ENCODE measurements at places on chromosomes 7 and 10.

DNA sequence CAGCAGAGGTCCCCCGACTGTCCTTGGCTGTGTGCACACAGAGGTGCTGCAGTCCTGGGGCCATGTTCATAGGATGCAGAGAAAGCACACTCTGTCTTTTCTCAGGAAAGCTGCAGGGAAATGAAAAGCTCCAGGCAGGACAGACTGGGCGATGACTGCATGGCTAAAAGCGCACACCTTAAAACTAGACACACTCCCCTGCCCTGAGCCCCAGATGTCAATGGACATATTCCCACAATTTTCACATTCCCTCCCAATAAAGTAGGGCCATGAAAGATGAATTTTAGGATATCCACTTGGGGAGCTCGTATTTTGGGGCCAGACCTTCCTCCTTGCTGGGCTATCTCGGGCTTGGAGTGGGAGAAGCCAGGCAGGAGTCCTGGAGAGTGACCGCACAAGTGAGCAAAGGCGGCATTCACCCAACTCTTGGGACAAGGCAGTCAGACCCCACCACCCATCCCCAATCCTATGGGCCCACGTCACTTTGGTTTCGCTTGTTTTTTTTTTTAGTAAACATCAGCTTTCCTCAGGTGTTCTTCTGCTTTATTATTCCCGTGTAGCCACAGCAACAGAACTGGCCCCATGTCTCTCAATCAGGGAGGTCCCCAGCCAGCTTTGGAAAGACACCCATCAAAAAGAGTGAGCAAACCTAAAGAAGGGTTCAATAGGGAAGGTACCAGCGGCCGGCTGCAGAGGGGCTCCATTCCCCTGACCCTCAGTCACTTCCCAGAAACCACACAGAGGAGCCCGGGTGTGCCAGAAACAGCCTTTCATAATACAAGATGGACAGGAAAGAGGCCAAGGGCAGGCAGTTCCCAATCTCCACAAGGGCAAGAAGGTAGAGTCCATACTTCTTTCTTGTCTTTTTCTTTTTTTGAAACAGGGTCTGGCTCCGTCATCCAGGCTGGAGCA is 12.7 kb downstream of the GPRIN2 start:
- DNase-seq, result no peak

DNA sequence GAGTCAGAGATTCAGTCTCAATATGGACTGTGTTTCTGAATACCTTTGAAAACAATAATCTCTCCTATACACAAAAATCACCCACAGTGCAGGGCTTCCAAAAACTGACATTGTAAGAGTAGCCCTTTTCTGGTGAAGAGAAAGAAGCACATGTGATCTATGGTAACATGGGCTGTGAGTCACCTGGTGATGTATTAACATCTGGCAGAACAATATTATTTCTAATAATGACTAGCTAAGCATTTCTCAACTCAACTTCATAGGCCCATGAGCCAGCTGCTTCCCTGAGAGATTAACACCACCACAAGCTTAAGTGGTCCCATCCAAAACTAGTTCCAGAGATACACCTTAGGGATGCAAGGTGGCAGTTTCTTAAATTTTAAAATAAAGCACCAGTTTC is 331.0 kb upstream of the NRP1 start:
- no peak for DNase-seq

DNA sequence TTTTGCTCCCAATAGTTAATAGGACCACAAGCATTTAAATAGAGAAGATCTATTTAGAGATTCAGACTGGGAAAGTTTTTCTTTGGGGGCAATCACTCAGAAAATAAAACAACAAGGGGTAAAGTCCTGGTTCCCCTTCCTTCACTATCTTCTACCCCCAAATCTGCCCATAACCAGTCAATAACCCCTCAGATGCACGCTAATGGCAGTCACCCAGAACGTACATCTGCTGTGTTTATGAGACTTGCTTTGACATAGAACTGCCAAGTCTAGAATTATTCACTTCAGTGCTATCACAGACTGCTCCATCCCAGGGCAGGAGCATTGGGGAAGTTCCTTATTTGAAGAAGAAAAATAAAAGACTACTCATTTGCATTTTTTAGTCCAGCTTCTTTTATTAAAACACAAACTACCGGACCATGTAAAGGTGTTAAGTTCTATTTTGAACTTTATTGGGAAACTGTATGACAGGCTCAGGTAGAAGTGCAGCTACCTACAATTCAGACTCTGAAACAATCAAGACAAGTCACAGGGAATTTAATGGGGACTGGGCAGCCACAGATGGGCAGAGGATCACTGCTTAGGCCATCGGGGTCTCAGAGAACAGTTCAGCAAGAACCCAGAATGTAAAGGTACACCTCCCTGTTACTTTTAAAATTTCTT is 38.4 kb downstream of the ANK3 start:
- no peak for DNase-seq

DNA sequence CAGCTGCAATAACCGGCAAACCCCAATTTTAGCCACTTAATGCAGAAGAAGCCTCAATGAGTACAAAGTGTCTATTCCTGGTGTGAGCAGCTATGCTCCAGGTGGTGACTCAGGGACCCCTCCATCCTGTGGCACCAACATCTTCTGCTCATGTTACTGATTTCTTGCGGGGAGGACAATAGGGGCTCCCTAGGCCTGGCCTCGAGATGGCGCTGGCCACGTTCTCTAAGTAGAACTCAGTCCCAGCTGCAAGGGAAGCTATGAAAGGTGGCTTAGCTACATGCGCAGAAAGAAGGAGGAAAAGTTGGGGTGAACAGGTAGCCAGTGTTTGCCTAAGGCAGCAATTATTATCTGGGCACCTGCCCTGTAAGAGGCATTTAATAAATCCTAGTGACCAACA is 6.6 kb downstream of the GJD4 start:
- no peak for DNase-seq

GRCh38 chr10:121844537-121844936 is 83.3 kb downstream of the ATE1 start:
- DNase-seq, result no peak

DNA sequence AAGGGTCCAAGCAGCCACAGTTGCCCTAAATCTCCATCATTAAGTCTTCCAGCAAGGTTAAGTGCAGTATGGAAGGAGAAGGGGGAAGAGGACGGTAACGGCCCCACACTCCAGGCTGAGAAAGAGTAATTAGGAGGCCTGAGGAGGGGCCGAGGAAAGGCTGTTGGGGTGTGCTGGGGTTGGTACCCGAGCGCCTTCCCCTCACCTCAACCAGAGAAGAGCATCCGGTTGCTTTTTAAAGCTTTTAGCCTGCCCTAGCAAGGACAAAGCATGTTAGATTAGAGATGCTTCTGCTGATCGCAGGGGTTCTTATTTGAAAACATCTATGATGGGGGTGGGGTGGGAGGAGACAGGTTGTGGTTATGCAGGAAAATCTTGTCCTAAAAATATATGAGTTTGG is 9.0 kb upstream of the ZSCAN21 start:
- DNase-seq, result no peak

- DNase-seq, result no peak
These were observed 23.8 kb downstream of the PEX1 start for GRCh38 chr7:92504563-92504962.

GRCh38 chr7:2399848-2400587 is 3.4 kb upstream of the CHST12 start:
- peak; percentile 14 for DNase-seq

GRCh38 chr7:44626620-44627019 is 20.2 kb downstream of the OGDH start:
- DNase-seq, result no peak

- no peak for DNase-seq
These were observed 571.6 kb downstream of the SH2D4B start for GRCh38 chr10:81109200-81109752.

GRCh38 chr7:38796626-38797501 is 112.1 kb downstream of the VPS41 start:
- peak; percentile 34 for DNase-seq

DNA sequence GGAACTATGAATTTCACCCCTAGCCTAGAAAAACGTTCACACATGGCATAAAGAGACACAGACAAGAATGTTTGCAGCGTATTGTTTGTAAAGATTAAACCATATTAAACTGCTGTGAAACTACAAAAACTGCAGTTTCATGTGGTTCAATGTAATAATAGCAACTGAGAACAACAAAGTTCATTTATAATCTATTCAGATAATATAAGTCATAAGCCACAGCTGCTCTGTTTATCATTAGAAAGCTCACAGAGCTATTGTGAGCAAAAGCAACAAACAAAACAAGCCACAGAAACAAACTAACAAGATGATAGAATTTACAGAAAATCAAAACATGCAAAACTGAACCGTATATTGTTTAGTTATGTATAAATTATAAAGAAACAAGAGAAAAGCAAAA is 113.5 kb downstream of the AHR start:
- no peak for DNase-seq

GRCh38 chr10:63266391-63267316 is 133.5 kb downstream of the NRBF2 start:
- DNase-seq, result no peak

DNA sequence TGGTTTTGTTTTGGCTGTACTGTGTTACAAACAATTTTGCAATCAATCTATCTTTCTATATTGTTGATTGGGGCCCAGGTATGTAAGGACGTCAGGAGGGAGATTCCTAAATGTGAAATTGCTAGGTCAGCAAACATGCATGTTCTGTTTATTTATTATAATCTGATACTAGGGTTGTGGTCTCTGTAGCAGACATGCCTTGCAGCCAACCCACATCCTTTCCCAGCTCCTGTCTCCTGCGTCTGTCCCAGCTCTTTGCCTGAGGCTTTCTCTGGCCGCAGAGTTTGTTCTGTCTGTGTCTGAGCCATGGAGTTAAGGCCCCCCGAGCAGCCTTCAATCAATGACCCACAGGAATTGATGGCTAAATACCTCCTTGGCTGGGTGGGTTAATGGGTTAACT is 124.0 kb upstream of the ZEB1 start:
- DNase-seq, result no peak

- no peak for DNase-seq
These were observed 1.8 kb downstream of the PALD1 start for GRCh38 chr10:70480239-70480861.

DNA sequence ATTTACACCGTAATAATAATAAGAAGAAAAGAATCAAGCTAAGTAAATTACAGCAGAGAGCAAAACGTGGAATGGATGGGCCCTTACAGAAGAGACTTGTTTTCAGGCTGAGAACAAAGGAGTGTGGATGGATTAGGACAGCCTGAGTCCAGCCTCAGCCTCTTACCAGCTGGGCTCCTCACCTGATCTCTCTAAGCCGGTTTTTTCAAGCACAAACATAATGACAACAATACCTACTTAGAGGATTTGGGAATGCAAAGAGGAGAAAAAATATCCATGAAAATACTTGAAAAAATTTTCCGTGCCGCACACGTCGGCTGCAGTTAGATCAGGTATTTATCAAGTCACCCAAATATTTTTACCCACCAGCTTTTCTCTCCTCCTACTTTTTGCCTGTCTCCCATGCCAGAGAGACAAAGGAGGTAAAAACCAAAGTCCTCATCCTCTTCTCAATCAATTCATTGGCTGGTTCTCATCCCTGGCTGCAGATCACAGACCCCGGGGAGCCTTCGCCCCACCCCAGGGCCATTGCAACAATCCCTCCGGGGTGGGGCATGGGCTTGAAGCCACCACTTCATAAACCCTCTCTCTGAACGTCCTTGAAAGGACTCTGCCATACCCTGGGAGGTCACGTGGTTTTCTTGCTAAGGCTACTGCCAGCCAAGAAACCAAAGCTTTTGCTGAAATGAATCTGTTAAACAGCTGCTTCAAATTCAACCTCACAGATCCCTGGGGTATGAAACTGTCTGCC is 29.7 kb upstream of the GTF2I start:
- peak; percentile 91 for DNase-seq

GRCh38 chr7:94388540-94388939 is 6.2 kb upstream of the COL1A2 start:
- no peak for DNase-seq

- DNase-seq, result no peak
These were observed 37.5 kb upstream of the EGR2 start for GRCh38 chr10:62853710-62854109.

GRCh38 chr7:70717553-70718329 is 414.2 kb upstream of the GALNT17 start:
- DNase-seq, result no peak

DNA sequence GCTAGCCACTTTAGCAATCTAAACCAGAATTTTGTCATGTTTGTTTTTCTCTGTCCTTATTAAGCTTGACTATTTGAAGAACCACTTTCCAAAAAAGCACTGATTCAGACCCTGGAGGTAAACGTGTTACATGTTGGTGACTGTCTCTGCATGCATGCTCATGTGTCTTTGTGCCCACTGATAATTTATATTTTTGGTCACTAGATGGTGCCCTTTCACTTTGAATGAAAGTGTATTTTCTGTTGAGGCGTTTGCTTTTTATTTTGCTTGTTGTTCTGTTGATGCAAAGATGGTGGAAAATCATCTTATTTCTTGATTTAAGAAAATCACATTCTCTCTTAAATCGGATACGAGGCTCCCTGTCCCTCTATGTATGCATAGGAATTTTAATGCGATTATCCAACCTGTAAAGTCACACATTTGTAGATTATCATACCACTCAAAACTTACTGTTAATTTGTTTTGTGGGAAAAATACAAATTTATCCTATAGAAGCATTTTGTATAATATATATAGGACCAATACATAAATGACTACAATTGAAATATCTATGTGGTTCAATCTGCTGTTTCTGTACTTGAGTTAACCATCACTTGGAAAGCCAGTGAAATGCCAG is 269.3 kb downstream of the BICC1 start:
- DNase-seq, result peak; percentile 10
